ENCODE measurements at places on chromosomes 12 and 14.

GRCh38 chr12:97300891-97301290, 161.7 kb upstream of the RMST start:
- no peak for DNase-seq

GRCh38 chr14:105492971-105493871, 2.2 kb downstream of the TEDC1 start:
- DNase-seq: no peak

DNA sequence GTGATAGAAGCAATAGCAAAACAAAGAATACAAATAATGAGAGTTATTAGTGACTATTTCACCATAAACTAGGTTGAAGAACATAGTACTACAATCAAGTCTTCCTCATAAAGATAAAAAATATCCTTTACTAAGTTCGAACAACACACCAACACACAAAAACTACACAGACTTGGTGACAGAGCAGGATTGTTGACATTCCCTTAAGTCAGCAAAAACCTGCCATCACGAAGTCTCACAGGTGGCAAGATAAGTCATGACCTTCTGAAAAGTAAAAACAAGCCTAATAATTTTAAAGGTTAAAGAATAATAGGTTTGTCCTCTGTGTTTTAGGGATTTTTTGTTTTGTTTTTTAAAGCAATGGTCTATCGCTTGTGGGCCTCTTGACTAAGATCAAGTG, 173.0 kb downstream of the SEC23A start:
- no peak for DNase-seq

DNA sequence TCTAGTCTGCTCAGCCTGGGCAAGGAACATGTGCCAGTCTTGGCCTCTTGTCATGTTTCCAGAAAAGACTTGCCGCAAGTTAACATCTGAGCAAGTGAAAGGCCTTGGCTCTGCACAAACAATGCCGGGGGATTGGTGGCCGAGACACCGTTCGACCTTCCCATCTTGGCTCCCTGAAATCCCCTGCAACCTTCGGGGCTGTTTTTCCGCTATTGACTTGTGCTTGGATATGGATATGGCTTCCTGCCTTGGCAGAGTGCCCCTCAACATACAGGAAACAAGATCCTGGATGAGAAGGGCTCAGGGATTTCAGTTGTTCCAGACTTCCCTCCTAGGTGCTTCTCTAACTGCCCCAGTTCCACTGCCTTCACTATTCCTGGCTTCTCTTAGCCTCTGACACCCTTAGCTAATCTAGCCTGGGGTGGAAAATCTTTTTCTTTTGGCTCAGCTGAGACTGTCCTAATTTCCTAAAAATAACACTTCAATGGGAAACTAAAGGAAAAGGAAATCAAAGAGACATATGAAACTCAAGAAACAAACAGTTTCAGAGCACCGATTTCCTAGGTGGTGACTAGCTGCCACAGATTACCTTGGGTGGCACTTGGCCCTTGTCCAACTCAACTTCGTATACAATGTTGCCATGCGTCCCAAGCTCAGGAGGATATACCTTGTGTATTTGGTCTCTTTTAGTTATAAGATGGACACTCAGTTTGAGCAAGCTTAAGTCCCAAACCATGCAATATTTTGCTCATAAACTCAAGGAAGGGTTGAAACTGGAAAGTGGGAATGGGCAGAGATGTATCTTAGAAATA, 33.9 kb downstream of the RDH12 start:
- DNase-seq: no peak

GRCh38 chr14:78345131-78345744, 175.1 kb downstream of the NRXN3 start:
- peak; percentile 94 for DNase-seq

GRCh38 chr14:95483309-95484165, 32.9 kb downstream of the SYNE3 start:
- no peak for DNase-seq

DNA sequence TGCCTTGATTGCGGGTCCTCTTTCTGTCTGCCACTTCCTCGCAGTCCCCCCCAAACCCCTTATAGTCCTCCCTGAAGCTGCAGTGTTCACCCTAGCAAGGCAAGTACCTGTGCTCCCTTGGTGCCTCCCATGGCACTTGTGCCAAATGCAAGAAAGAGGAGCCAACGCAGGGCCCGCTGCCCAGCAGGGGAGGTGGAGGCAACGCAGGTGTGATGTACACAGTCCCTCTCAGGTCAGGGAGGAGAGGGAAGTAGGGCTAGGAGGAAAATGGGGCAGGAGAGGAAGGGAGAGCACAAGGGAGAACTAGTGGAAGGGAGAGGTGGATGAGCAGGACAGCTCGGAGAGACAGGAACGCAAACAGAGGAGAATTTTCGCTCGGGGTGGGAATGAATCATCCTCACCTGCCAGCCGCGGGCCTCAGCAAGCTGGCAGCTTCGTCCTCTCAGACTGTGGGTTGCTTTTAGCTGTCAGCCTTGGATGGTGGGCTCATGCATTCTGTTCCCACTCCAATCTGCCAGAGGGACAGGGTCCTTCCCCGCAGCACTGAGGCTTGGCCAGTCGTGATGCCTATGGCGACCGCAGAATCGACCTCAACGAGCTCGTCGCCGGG, 357.0 kb downstream of the CACNA1C start:
- DNase-seq: no peak

- no peak for DNase-seq
These were observed 284.7 kb downstream of the DUSP6 start for GRCh38 chr12:89067421-89068187.

- no peak for DNase-seq
These were observed 35.6 kb downstream of the UBE3B start for GRCh38 chr12:109513051-109513450.

DNA sequence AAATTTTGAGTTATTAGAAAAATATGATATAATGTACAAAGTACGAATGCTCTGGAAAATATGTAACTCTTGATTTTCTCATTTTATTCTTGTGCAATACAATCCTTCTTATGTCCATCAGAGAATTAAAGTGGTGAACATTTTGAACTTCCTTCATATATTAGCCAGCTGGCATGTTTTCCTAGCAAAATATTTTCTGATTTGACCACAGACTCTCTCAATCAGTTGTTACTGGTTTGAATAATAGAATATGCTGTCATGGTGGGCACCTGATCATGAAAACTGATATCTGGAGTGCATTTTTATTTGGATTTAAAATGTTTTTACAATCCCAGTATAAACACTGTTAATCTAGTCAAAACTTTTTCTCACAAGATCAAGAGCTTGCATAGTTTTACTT, 24.2 kb downstream of the PARPBP start:
- DNase-seq: no peak

DNA sequence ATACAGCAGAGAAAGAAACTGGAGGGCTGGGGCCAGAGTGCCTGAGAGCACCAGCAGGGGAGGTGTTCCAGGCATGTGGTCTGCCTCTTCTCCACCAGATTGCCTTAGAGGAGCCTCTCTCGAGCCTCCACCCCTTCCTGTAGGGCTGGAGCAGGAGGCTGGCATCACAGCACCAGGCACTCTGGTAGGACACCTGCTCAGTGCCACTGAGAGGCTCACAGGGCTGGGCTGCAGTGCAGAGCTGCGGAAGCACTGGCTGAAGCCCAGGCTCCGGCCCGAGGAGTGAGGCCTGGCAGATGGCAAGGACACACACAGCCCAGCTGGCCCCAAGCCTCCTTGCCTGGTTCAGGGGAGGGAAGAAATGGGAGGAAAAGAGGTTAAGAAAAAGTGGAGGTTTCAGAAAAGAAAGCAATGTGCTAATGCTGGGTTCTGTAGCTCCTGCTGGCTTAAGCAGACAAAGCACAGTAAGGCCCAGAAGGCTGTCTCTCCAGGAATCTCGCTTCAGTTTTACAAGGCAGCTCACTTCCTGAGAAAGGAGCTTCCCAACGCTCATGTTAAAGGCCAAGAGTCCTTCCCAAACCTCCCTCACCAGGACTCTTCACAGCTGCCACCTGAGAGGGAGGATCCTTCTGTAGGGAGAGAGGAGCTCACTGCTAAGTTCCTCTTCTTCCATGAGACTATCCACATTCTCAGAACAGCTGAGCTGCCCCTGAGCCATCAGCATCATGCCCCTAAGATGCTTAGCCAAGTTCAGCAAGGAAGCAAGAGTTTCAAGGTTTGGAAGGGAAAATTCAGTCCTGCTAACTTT, 23.8 kb downstream of the SPTB start:
- peak; percentile 26 for DNase-seq

GRCh38 chr14:90629471-90629870, 186.8 kb downstream of the TTC7B start:
- DNase-seq: no peak

DNA sequence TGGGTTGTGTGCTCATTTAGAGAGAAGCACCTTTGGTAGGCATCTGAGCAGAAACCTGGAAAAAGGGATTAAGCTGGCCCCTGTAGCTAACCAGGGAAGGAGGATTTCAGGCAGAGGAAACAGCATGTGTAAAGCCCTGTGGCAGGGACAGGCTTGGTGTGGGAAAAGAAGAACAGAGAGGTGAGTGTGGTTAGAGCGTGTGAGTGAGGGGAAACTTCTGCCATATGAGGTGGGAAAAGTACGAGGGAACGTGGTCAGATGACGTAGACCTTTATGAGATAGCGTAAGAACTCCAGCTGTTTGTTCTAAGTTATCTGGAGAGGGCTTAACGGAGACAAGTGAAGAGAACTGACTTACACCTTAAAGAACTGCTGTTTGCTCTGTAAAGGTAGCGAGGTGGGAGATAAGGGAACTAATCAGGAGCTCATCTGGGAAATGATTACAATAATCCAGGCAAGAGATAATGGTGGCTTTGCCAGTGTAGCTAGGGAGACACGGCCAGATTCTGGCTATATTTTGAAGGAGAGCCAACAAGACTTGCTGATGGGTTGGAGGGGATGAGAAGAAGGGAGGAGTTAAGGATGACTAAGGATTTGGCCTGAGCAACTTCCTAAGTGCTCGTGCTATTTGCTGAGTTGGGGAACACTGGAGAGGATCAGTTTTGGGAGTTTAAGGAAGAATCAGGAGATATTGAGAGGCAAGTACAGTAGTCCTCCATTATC, 234.0 kb downstream of the ETNK1 start:
- DNase-seq: no peak

GRCh38 chr12:123752046-123752445, 10.1 kb upstream of the DNAH10 start:
- DNase-seq: no peak

- DNase-seq: no peak
These were observed 377.1 kb upstream of the SFSWAP start for GRCh38 chr12:131333621-131334440.

GRCh38 chr12:19749906-19750574, 310.7 kb downstream of the AEBP2 start:
- no peak for DNase-seq

GRCh38 chr14:101881426-101881825, 82.9 kb upstream of the DYNC1H1 start:
- no peak for DNase-seq

GRCh38 chr14:22159957-22160356, 429.1 kb downstream of the DAD1 start:
- DNase-seq: no peak

DNA sequence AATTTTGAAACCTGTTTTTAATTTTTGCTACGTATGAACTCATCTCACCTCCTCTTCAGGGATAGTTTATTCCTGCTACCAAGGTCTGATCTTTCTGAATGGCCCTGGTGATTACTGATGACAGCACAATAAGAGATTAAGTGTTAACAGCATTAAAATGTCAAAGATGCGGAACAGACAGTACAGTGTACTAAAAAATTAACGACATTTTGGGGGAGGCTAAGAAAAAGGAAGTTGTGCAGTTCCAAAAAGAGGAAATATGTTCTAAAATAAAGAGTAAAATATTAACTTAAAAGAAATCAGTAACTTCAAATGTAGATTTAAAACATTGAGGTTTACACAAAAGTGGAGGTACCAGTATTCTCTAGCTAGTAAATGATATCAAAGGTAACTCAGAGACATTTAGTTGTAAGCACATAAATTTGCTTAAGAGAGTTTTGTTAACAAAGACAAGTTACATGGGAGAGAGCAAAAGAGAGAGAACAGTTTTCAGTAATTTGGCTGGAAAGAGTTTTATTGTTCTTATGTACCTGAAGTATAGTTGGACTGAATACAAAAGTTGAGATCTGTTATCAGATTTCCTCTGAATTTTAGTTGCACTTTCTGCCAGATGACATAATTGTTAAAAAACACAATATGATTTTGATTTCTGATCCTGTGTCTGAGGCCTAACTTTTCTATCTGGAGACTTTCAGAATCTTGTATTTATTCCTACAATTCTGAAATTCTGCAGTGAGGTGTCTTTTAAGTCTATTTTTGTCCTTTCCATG, 4.2 kb upstream of the CLECL1 start:
- no peak for DNase-seq

- no peak for DNase-seq
These were observed 16.8 kb downstream of the KCNJ8 start for GRCh38 chr12:21757735-21758134.

DNA sequence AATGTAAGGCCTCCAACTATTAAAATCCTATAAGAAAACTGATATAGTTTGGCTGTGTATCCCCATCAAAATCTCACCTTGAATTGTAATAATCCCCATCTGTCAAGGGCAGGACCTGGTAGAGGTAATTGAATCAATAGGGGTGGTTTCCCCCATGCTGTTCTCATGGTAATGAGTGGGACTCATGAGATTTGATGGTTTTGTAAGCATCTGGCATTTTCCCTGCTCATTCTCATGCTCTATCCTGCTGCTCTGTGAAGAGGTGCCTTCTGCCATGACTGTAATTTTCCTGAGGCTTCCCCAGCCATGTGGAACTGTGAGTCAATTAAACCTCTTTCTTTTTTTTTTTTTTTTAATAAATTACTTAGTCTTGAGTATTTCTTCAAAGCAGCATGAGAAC, 31.9 kb downstream of the TSPAN19 start:
- peak; percentile 74 for DNase-seq

- no peak for DNase-seq
These were observed 34.2 kb upstream of the RNASE1 start for GRCh38 chr14:20836668-20837338.

DNA sequence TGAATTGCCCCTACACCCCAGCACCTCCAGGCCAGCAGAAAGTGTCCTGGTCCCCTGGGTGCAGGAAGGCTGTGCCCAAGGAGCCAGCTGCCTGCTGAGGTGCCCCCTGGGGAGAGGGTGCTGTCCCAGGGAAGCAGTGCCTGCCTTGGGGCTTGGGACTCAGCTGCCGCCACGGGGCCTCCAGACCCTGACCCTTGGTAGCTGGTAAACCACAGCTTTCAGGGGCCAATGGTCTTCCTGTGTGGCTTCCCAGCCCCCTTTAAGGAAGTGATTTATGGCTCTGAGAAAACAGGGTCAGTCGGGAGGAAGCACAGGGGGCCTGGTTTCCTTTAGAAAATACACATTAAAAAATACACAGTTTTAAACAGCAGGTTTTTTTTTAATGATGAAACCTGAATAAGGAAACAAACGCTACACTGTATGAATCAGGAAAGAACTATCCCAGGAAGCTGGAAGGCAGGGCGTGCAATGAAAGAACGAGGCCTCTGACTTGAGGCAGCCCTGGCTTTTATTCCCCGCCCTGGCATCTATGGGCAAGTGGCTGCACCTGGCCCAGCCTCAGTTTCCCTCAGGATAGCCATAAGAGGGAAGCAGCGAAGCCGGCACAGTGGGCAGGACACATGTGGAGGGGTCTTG, 40.6 kb upstream of the EML1 start:
- DNase-seq: no peak

- no peak for DNase-seq
These were observed 10.4 kb downstream of the PCNX1 start for GRCh38 chr14:70917633-70918032.

GRCh38 chr12:14618983-14619382, 51.3 kb upstream of the PLBD1 start:
- no peak for DNase-seq
